ENCODE measurements at places on chromosomes 12 and 14. TPM values are rescaled to one million over a fixed set of nuclear protein-coding genes. Genes with fewer than 3 reads are reported as not detected.

Gene TEX52
- not detected for polyA plus RNA-seq

Gene ST8SIA1
- polyA plus RNA-seq: 22.5 TPM

Gene DAO
- polyA plus RNA-seq: not detected

Gene TESPA1
- polyA plus RNA-seq: not detected

Gene ASCL1
- polyA plus RNA-seq: 5.0 TPM

Gene MYBPC1
- polyA plus RNA-seq: not detected

Gene ACOT6
- polyA plus RNA-seq: not detected

Gene NEDD8
- 431 TPM for polyA plus RNA-seq

Gene CLEC4E
- not detected for polyA plus RNA-seq

Gene CD27
- not detected for polyA plus RNA-seq

Gene UTP20
- 3.0 TPM for polyA plus RNA-seq

Gene ATF7IP
- 34.8 TPM for polyA plus RNA-seq

Gene KCNMB4
- polyA plus RNA-seq: 20.1 TPM

Gene TAS2R8
- 0.59 TPM for polyA plus RNA-seq

Gene MTERF2
- polyA plus RNA-seq: 47.8 TPM

Gene ALDH1L2
- 1.0 TPM for polyA plus RNA-seq

Gene KLHL33
- polyA plus RNA-seq: not detected

Gene NANOG
- polyA plus RNA-seq: not detected

Gene FBLN5
- polyA plus RNA-seq: 1.5 TPM

Gene GDF3
- not detected for polyA plus RNA-seq

Gene DLGAP5
- polyA plus RNA-seq: 2.0 TPM

Gene GNPNAT1
- 9.1 TPM for polyA plus RNA-seq

Gene GPR84
- not detected for polyA plus RNA-seq

Gene BAZ1A
- 18.1 TPM for polyA plus RNA-seq

Gene COX8C
- not detected for polyA plus RNA-seq

Gene AQP6
- not detected for polyA plus RNA-seq

Gene GLT1D1
- polyA plus RNA-seq: 3.9 TPM

Gene C12orf50
- polyA plus RNA-seq: 0.30 TPM

Gene SIRT4
- polyA plus RNA-seq: 9.7 TPM

Gene GPR68
- polyA plus RNA-seq: 2.1 TPM

Gene MUCL1
- not detected for polyA plus RNA-seq

Gene ZNF385A
- 0.46 TPM for polyA plus RNA-seq

Gene FAM90A1
- polyA plus RNA-seq: not detected

Gene CCDC38
- not detected for polyA plus RNA-seq

Gene SLC6A12
- polyA plus RNA-seq: 0.22 TPM

Gene MIP
- not detected for polyA plus RNA-seq

Gene TTLL5
- 8.2 TPM for polyA plus RNA-seq

Gene LRP1-AS
- not detected for polyA plus RNA-seq

Gene STXBP6
- 14.6 TPM for polyA plus RNA-seq

Gene MARCHF9
- polyA plus RNA-seq: 34.5 TPM

Gene KRT71
- not detected for polyA plus RNA-seq

Gene FOXN4
- 0.14 TPM for polyA plus RNA-seq

Gene NPAS3
- 1.3 TPM for polyA plus RNA-seq

Gene WSCD2
- 7.8 TPM for polyA plus RNA-seq

Gene BCAT1
- 31.3 TPM for polyA plus RNA-seq

Gene LACRT
- not detected for polyA plus RNA-seq

Gene GPR137C
- 118 TPM for polyA plus RNA-seq

Gene KLRB1
- polyA plus RNA-seq: not detected

Gene GRIP1
- 41.1 TPM for polyA plus RNA-seq

Gene HOXC6
- not detected for polyA plus RNA-seq

Gene TMTC1
- polyA plus RNA-seq: 10.0 TPM

Gene MYL6
- 2,918 TPM for polyA plus RNA-seq

Gene TAS2R10
- 8.3 TPM for polyA plus RNA-seq

Gene EML5
- 23.6 TPM for polyA plus RNA-seq

Gene RD3L
- 0.69 TPM for polyA plus RNA-seq
